ENCODE measurements at places on chromosomes 6 and 20.

- peak overlapping the region; percentile 80 for H3K27ac ChIP-seq
- peaks cover 22% of the 10 kb centered on the region for H3K36me3 ChIP-seq
- H3K4me3 ChIP-seq = peak overlapping the region; percentile 66
- no peak for DNase-seq
These were observed 166.1 kb downstream of the GMPR start for GRCh38 chr6:16404456-16404855.

- peaks cover 25% of the 10 kb centered on the region for H3K27me3 ChIP-seq
- no peak overlapping the region for H3K27ac ChIP-seq
- H3K36me3 ChIP-seq = no peaks in the 10 kb centered on the region
- DNase-seq = no peak
- H3K4me1 ChIP-seq = no peaks in the 10 kb centered on the region
These were observed 18.8 kb downstream of the CARMIL1 start for GRCh38 chr6:25297823-25298522.

DNA sequence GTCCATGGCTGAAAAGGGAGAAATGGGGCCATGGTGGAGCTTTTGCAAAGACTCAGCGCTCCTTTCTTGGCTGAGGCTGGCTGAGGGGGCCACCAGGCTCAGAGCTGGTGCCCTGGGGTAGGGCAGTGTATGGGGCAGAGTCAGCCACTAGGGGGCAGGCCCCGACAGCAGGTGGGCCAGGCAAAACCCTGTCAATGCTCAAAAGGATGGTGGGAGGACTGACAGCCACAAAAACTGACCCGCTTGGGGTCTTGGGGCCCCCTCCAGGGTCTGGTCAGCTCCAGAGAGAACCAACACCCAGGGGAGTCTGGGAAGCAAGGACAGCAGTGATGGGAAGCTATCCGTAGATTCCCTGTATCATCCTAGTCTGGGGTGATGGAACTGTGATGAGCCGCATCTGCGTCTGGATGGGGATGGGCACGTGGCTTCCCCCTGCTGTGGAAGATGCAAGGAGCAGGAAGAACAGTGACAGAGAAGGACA lies 306.9 kb downstream of the DHX35 start:
- no peak for DNase-seq
- H3K27me3 ChIP-seq = no peaks in the 10 kb centered on the region

DNA sequence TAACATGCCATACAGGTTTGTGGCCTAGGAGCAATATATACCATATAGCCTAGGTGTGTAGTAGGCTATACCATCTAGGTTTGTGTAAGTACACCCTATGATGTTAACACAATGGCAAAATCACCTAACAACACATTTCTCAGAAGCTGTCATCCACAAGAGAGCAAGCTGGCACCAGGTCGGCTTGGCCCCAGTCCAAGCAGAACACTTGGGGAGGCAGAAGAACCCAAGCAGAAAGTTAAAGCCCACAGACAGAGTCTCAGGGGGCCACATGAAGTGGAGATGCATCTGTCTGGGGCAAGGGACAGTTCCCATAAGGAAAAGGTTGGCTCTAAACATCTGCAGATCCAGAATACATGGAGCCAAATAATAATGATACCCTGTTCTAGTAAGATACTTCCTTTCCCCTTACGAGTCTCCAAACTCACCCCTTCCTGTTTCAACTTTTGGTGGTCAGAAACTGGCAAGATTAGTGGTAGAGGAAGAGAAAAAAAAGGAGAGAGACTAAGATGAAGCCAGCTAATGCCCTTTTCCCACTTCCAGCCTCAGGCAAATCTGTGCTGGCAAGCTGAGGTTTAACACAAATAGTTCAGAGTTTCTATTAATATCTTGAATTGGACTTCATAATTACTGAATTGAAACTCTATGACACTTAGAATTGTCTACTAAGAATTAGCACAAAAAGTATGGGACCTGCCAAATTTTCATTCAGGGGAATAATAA lies 29.5 kb downstream of the TCF21 start:
- no peak overlapping the region for H3K27ac ChIP-seq
- peaks cover 26% of the 10 kb centered on the region for H3K27me3 ChIP-seq
- no peak for DNase-seq
- peaks cover 3% of the 10 kb centered on the region for H3K4me1 ChIP-seq
- H3K4me3 ChIP-seq = no peak overlapping the region

GRCh38 chr6:116954938-116955337 lies 77.9 kb downstream of the RFX6 start:
- no peaks in the 10 kb centered on the region for H3K27me3 ChIP-seq
- no peak overlapping the region for H3K27ac ChIP-seq
- no peaks in the 10 kb centered on the region for H3K36me3 ChIP-seq
